ENCODE measurements at places on chromosomes 2 and 18.

DNA sequence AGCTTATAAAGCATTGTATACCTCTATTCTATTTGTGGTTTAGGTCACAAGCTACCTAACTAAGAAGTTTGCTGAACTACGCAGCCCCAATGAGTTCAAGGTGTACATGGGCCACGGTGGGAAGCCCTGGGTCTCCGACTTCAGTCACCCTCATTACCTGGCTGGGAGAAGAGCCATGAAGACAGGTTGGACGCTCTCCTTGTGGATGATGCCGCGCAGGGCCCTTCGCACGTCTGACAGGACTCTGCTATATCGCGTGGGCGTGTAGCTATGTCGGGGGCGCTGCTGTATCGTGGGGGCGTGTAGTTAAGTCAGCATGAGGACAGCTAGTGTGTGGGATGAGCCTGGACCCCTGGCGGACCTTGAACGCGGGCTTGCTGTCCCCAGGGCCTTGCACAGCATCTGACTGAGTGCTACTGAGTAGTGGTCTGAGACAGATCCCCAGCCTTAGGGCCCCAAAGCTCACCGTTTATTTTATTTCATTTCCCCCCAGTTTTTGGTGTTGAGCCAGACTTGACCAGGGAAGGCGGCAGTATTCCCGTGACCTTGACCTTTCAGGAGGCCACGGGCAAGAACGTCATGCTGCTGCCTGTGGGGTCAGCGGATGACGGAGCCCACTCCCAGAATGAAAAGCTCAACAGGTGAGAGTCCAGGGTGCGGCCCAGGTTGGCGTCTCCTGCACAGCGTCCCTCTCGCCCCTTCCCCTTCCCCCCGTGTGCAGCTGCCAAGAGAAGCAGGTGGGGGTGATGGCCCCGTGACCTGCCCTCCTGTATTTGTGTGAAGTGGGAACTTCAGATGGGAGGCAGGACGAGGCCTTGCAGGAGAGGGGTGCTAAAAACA is 15.6 kb upstream of the CNDP1 start:
- DNase-seq, result no peak

- no peak for DNase-seq
Measured at GRCh38 chr18:34189656-34190435, 34.9 kb downstream of the NOL4 start.

GRCh38 chr2:192277494-192278109 is 82.9 kb upstream of the TMEFF2 start:
- DNase-seq, result no peak

DNA sequence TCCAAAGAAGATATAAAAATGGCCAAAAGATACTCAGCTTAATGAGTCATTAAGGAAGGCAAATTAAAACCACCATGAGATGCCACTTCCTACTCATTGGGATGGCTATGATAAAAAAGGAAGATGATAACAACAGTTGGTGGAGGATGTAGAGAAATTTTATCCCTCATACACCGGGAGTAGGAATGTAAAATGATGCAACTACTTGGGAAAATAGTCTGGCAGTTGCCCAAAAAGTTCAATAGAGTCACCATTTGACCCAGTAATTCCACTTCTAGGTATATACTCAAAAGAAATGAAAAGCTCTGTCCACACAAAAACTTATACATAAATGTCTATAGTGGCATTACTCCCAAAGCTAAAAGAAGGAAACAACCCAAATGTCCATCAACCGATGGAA is 10.1 kb upstream of the SULT1C2 start:
- no peak for DNase-seq

DNA sequence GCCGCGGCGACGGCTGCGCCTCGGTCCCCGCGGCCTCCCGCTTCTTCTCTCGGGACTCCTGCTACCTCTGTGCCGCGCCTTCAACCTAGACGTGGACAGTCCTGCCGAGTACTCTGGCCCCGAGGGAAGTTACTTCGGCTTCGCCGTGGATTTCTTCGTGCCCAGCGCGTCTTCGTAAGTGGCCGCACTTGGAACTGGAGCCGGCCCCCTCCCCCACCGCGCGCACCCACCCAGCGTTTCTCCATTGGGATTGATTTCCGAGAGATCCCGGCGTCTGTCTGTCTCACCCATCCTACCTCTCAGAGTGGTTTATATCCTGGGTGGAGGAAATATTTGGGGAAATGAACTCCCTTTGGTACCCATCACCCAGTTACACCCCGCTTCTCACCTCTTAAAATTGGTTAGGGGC is 498 bp downstream of the ITGAV start:
- DNase-seq, result no peak

GRCh38 chr18:51731070-51731469 is 533.6 kb upstream of the MEX3C start:
- no peak for DNase-seq

GRCh38 chr2:191686729-191687128 is 8.8 kb downstream of the NABP1 start:
- DNase-seq, result no peak

- no peak for DNase-seq
Measured at GRCh38 chr2:154452471-154452870, 246.0 kb upstream of the KCNJ3 start.

DNA sequence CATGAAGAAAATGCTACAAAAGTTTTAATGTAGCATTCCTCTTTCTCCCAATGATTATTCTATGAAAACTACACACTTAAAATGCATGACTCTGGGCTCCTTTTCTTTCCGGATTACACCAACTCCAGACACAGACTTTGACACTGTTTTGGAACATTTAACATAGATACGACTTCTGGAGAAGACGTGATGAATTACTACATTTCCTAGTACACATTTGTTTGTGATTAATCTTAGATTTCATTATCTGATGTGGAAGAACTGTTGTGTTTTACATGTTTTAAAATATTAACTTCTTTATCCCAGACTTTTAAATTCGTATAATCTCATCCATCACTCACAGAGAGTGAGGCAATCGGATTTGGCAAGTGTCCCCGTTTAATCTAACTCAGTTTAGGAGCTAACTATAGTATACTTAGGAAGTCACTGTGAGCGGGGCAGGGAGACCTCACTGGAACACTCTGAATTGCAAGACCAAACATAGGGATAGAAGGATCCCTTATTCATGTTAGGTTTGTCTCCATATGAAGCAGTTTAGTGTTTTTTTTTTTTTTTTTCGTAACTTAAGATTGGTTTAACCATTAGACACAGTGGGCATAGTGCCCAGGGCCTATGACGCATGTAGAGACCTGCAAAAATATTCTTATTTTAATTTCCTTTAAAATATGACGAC is 66.7 kb downstream of the PDE1A start:
- no peak for DNase-seq

DNA sequence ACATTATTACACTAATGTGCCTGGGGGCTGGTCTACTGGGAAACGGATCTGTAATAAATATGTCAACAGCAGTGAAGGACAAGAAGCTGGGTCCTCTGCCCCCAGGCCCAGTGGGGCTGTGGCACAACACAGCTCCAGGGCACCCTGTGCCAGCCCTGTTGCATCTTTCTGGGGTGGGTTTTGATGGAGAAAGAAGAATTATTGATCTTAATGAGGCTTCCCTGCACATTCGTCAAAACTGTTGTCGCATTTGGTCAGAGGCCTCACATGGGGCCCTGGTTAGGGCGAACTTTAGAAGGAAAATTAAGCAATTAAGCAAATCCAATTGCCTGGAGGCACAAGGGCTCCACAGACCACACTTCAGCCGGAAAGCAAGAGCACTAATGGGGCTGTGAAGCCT is 30.0 kb upstream of the TWIST2 start:
- DNase-seq, result no peak

DNA sequence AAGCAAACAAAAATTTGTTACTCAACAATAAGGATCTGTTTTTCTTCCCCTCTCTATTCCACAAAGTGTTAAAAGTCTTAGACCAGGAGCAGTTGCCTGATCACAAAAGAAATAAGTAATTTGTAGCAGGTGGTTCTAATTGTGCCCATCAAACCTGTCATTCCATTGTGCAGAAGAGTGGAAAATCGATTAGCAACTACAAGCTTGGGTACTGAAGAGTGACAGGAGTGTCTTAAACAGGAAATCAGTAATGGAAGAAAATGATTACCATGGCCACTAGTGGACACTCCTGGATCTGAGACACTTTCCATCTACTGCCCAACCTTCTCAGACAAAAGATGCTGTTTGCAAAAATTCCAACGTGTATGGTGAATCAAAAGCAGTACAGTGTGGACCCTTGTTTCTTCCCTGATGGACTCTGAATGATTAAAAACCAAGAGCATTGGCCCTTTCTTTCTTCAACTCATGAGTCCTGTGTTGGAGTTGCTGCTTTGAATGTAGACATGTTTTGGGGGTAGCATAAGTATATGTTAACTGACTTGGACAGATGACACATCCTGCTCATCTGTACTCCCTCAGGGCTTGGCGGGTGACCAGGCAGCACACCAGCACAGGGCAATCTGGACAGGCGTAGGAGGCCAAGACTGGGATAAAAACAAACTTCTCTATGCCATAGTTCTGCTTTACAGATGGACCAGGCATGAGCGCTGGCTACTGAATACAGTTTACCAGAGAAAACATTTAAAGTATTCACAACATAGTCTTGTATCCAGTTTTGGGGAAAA is 51.9 kb downstream of the PLA2R1 start:
- no peak for DNase-seq

GRCh38 chr18:407191-407590 is 93.3 kb downstream of the COLEC12 start:
- no peak for DNase-seq

- DNase-seq, result no peak
Measured at GRCh38 chr2:191436368-191437055, 191.3 kb downstream of the MYO1B start.

DNA sequence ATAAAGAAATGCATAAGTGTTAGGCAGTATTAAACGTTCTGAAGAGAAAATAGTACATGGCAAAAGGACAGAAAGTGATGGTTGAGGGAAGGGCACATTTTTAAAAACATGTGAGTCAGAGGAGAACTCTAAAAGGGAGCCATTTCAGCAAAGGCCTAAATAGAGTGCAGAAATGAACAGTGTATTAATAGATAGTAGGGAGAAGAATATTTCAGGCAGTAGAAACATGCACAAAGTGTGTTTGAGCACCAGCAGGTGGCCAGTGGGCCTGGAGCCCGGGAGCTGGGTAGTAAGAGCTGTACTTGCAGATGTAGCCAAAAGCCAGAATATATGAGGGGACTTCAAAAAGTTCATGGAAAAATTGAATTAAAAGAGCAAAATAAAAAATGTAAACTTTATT is 288.1 kb upstream of the FIGN start:
- DNase-seq, result no peak

GRCh38 chr2:138104071-138104470 is 139.8 kb downstream of the HNMT start:
- no peak for DNase-seq

GRCh38 chr2:186887107-186888090 is 38.4 kb upstream of the ZSWIM2 start:
- no peak for DNase-seq

DNA sequence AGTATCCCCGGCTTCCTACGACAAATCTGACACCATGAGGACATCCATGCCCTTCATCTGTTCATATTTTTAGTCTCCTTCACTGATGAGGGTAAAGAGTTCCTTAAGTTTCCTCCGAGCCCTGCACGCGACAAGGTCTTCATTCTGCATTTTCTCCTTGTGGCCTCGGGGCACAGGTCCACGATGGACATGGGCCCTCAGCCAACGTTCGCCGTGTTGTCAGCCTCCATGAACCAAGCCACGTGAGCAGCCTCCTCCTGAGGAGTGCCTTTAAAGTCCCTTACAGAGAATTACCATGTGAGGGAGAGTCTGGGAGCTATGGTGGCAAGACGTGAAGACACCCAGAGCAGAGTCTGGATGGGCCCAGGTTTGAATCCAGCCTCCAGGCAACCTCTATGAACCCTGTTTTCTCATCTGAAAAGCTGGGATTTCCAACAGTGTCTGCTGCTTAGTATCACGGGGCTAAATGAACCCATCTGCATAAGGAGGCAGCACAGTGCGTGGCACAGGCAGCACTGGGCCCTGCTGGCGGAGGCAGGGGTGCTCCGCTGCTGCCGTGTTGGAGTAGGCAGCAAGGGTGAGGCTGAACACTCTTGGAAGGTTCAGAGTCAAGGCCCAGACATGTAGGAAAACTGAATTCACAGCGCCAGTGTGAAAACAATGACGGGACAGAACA is 54.1 kb downstream of the EIPR1 start:
- no peak for DNase-seq

DNA sequence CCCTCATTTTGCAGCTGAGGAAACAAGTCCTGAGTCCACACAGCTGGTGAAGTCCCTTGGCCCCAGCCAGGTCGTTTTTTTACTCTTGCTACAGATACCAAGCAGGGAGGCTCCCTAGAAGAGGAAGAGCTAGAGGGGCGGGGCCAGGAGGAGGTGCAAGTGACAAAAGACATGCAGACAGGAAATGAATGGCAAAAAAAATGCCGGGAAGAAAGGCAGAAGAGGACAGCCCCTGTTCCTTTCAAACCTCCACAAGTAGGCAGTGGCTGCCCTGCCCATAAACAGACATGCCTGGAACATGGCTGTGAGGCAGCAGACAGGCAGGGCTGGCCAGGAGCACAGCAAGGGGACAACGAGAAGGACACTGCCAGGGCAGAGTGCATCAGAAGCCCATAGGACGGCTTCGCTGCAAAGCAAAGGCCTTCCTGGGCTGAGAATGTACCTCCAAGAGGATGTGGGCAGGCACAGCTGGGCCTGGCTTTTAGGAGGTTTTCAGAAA is 108.7 kb downstream of the ZBTB7C start:
- DNase-seq, result no peak

- DNase-seq, result no peak
Measured at GRCh38 chr18:31548853-31549252, 42.8 kb upstream of the TTR start.

DNA sequence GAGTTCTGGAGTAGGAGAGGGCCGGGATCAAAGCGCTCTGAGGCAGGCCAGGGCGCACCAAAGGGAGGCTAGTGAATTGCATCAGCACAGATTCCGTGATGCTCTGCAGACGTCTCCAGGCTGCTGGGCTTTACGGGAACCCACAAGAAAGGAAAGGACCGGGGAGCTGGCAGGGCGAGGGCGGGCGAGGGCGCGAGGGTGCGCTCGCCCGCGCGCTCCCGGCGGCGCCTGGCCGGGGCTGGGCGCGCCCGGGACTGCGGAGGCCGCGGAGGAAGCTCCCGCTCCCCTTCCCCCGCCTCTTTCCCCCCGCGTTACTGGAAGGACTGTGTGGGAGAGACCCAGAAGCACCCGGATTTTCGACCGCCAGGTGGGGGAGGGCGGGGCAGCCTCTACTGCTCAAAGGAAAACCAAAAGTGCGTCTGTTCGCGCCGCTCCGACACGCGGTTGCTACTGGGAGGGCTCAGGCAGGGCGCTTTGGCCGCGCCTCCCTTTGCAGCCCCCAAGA is 2.4 kb upstream of the FOSL2 start:
- peak; percentile 50 for DNase-seq

- DNase-seq, result no peak
Measured at GRCh38 chr2:69177063-69177771, 164.2 kb downstream of the ANTXR1 start.

DNA sequence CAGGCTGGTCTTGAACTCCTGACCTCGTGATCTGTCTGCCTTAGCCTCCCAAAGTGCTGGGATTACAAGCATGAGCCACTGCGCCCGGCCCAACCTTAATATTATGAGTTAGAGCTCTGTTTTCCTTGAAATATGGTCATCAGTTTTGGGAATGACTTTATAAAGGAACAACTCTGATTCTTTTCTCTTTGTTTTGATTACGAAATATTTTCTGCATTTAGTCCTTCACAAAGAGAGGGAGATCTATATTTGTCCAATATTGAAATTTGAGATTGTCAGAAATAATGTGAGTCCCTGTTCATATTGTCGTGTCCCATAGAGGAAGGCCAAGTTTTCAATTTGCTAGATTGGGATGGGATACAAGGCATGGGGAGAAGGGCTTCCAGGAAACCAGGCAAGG is 3.1 kb downstream of the SMYD5 start:
- DNase-seq, result no peak

All from esophagus squamous epithelium (tissue), 5 donors.